ENCODE measurements at places on chromosomes 7 and 10. TPM values are rescaled to one million over a fixed set of nuclear protein-coding genes. Genes with fewer than 3 reads are reported as not detected.

DNA sequence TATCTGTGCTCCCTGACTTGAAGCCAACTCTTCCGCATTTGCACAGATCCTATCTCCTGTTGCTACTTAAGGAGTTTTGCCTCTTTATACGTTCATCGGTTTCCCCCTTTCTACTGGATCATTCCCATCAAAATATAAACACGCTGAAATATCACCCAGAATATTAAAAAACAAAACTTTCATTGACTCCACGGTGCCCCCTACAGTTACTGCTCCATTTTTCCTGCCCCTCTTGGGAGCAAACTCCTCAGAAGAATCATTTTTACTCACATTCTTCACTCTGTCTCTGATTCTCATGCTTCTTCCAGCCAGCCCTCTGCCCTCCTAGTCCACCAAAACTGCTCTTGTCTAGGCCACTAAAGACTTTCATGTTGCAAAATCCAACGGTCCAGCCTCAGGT is 66.4 kb downstream of the MYOF start:
- no peak for DNase-seq

DNA sequence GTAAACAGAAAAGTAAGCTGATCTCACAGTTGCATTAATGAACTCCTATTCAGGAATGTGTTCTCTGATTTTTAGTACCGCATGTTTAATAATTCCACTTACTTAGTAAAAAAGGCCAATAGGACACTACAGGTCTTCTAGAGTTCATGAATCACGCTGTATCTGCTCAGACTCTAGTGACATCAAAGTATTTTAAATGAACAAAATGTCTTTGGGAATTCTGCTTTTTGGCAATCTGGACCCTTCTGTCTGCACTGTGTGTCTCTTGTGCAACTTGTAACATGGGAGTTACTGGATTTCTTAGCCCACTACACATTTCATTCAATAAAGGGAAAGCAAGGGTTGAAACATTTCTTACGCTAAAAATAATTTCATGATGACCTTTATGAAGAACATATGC is 50.2 kb downstream of the RABGEF1 start:
- no peak for DNase-seq

DNA sequence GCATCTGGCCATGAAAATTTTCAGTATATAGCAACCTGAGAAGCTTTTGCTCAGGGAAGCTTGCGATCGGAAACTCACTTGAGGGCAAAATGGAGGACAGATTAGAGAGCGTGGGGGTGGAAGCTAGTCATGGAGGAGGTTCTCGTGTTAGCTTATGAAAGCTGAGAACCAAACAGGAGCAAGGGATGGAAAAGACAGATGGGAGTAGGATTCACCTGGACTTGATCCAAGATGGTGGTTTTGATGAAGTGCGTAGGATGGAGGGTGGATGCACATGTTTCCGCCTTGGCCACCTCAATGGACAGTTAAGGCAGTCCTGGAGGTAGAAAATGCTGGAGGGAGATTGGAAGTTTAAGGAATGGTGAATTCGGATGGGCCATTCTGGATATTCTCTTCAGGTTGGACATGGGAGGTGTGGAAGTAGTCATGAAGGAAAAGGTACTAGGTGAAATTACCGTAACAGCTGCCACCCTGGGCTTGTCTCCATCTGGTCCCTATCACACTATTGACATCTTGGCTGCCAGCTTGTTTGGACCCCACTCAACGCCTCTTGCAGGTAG is 6.3 kb upstream of the C10orf95 start:
- no peak for DNase-seq

DNA sequence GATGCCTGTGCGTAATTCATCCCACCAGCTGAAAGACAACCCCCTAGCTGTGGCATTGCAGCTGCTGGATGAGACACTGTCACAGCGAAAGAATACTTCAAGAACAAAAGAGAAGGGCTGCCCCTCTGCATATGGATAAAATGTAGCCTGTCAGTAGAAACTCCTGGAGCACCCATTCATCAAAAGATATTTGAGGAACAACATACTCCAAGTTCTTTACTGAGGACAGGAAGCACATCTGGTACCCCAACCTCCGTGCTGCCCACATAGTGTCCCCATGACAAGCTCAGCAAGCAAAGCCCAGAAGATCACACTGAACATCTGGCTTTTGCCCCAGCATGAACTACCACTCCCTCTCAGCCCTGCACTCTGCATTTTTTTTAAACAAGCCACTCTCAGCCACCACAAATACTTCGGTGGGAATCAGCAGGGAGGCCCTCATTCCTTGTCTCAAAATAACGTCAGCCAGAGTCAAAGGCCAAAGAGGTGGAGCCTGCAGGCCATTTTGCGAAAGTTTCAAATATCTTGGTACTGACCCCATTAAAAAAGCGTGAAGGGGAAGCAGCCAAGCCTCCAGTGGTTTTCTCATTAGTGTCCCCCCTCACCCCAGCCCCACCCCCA is 1.7 kb downstream of the CREB3L2 start:
- DNase-seq: peak; percentile 30

DNA sequence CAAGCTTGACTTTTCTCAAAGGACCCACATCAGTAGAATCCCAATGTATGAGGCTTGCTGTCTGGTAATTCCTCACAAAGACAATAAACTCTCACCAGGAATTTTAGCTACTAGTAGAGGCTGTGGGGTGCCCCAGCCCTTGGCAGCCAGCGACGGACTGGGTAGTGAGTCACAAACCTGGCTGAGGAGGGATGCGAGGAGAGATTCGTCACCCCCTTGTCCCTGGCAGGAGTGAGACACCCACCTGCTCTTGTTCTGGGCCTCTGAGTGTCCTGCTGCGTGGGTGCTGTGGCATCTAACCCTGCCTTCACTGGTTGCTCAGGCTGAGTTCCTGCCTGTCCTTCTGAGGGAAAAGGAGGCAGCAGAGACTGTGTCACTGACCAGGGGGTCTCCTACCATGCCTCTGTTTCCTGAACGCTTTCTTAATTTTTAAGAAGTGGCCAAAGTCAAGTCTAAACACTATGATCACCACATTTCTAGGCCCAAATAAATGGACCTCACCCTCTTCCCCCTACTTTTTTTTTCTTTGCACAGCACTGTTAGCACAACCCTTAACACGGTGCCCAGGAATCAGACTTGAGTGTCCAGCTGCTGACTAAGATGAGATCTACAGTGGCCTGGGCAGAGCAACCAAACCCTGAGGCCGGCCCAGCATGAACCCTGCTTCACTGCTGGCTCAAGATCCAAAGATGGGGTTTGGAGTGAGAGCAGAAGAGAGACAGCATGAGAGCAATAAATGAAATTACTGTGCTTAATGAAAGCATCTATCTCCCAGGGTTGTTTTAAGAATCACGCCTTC is 146.4 kb downstream of the ANLN start:
- no peak for DNase-seq

GRCh38 chr7:46754140-46754720 is 827.7 kb downstream of the TNS3 start:
- DNase-seq: no peak

- no peak for DNase-seq
These were observed 125.3 kb upstream of the AMPH start for GRCh38 chr7:38756521-38756920.

NODAL gene
- total RNA-seq: 41.1 TPM

MMRN2 gene
- 2.4 TPM for total RNA-seq

GRCh38 chr7:155807065-155807671 is 5.1 kb downstream of the SHH start:
- no peak for DNase-seq

HTR7 gene
- total RNA-seq: 11.2 TPM

DNA sequence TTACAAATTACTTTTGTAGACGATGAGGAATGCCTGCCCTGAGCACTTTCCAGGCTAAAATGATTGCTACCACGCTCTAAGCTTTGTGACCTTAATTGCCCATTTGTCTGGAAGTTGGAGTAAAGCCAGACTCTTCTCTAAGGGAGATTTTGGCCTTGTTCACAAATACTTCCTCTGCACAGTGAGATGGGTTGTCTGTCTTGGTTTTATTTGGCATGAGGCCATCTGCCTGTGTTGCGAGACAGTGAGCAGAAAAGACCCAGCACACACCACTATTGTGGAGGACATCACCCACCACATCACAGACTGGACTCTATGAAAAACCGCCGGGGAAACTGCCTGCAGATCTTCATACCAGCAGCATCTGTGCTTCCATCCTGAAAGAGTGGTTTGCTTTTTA is 138.4 kb downstream of the BICC1 start:
- no peak for DNase-seq

DNA sequence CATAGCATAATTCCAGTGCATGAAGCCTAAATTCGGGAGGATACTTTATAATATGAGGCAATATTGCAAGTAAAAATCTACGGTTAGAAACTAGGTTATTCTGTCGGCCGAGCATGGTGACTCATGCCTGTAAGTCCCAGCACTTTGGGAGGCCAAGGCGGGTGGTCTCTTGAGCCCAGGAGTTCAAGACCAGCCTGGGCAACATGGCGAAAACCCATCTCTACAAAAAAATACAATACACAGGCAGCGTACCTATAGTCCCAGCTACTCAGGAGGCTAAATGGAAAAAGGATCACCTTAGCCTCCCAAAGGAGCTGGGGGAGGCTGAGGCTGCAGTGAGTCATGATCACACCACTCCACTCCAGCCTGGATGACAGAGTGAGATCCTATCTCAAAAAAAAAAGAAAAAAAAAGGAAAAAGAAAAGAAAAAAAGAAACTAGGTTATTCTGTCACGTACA is 14.2 kb downstream of the SKAP2 start:
- no peak for DNase-seq

DNA sequence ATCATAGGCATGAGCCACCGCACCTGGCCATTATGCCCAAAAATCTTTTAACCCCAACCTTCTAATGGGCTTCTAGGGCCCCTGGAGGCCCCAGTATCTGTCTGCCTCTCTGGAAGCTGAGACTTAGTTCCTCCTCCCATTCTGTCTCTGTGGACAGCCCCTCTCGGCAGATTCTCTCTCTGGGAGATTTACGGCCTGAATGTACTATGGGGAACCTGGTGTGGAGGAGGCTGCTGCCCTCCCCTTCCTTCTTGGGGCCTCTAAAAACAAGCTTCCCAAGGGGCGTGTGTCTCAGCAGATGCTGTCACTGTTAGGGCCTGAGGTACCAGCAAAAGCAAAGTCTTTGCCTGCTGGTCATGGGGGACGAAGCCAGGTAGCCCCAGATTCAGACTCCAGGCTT is 35.8 kb upstream of the PRKAR1B start:
- DNase-seq: no peak

VDAC2 gene
- total RNA-seq: 284 TPM

DNA sequence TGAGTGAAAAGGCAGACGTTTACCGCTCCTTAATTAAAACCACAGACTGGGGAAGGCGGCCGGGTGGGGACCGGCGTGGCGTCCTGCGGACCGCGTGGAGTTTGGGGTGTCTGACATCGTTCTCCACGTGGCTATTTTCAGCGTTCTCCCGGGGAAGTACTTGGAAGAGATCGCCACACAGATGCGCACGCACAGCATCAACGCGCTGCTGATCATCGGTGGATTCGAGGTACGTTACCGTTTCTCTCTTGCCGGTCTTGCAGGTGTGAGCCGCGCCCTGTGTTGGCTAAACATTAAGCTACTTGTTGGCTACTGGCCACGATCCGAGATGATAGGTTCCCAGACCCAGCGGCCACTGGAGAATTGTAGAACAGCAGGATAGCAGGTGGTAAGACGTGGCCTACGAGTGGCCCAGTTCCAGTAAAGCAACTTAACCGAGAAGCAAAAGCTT is 51.3 kb downstream of the PFKP start:
- no peak for DNase-seq

GRCh38 chr7:70030745-70031144 is 432.5 kb downstream of the AUTS2 start:
- DNase-seq: no peak

NRAP gene
- total RNA-seq: not detected

RAPGEF5 gene
- total RNA-seq: 9.9 TPM

- DNase-seq: no peak
These were observed 73.4 kb downstream of the OR13A1 start for GRCh38 chr10:45241865-45242520.

DNA sequence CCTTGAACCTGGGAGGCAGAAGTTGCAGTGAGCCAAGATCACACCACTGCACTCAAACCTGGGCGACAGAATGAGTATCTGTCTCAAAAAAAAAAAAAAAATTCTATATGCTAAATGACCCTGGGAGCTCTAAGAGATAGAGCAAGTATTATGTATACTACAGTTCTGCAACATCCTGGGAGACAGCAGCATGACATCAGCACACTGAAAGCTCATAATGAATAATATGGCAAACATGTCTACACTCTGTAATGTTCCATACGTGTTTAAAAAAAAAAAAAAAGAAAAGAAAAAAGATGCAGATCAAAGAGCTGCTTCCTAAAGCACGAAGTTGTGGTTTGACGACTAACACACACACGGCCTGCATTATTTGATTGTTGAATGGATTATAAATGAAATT is 72.5 kb downstream of the CUL2 start:
- no peak for DNase-seq

DNA sequence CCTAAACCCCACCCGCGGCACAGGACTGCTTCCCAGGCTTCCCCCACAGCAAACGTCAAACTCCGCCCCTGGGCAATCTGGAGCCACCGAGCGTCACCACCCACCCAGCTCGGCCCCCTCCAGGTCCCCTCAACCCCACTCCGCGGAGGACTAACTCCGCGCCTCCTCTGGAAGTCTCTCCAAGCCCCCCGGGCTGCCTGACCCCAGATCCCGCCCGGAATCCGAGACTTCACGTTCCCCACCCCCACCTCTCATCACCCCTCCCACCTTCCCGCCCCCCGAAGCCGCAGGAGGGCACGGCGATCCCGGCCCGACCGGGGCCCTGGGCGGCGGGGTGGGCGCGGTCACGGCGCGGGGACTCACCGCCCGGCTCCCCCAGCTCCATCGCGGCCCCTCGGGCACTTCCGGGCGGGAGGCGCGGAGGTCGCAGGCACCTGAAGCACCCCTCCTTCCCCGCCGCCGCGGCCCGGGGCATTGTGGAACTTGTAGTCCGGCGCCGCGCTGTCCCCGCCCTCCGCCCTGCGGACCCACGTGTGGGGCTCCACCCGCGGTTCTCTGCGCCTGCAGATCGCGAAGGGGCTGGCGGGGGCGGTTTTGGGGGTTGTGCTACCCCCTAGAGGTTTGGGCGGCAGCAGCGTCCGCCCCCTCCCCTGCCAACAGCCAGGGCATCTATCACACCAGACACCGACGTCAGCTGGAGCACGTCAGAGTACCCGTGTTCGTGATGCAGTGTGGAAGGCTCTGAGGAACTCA is at the start of gene TMUB1:
TSS of gene TMUB1 (minus strand) at position 423 of the 753 bp plus-strand sequence. CDS start 930 bp downstream, outside the sequence.
- DNase-seq: peak; percentile 81

PON1 gene
- 0.26 TPM for total RNA-seq

GBX1 gene
- total RNA-seq: 0.27 TPM

DNA sequence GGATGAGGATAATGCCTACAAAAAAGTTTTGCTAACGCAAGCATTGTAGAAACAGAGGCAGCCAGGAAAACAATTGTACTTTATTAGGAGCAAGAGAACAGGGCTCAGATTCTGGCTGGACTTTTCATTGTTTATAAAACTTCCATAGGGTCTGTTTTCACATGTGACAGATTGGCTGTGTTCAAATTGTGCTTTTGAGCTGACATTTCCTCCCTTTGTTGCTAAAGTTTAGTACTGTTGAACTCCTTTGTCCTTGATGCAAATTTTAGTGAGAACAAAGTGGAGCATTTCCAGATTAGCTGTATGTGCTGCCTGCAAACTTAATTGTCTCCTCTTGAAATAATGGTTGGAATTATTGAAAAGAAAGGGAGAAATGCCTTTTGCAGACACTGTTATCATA is 221.0 kb upstream of the FZD1 start:
- DNase-seq: no peak

- DNase-seq: no peak
These were observed 123.8 kb downstream of the SLC25A13 start for GRCh38 chr7:96198047-96198636.

Data from WTC11 (cell line).